ENCODE measurements at places on chromosomes 7 and 10.

DNA sequence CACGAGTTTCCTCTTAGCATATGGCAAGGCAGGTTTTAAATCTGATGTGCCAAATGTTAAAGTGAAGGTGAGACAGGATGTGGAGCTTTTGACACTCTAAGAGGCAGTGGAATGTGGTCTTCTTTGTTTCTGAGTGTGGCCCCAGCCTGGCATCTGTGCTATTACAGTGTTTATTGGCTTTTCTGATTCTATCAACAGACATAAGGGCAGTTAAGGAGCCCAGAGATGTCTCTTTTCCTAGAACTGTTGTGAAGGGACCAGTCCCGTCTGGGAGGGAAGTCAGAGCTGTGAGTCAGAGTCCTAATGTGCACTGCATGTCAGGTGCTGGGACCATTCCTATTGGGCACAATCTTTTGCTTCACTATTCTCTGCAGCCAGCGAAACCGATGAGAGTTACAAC, 32.5 kb downstream of the TRUB1 start:
- DNase-seq, result no peak

GRCh38 chr7:28378574-28379149, 33.7 kb upstream of the CREB5 start:
- no peak for DNase-seq

DNA sequence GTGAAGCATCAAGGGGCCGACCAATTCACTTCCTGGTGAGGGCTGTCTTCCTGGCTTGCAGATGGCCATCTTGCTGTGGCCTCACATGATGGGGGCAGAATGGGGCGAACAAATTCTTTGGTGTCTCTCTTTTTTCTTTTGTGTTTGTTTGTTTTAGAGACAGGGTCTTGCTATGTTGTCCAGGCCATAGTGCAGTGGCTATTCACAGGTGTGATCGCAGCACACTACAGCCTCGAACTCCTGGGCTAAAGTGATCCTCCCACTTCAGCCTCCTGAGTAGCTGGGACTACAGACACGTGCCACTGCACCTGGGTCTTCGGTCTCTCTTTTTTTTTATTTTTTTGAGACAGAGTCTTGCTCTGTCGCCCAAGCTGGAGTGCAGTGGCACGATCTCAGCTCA, 20.1 kb downstream of the NOLC1 start:
- no peak for DNase-seq

DNA sequence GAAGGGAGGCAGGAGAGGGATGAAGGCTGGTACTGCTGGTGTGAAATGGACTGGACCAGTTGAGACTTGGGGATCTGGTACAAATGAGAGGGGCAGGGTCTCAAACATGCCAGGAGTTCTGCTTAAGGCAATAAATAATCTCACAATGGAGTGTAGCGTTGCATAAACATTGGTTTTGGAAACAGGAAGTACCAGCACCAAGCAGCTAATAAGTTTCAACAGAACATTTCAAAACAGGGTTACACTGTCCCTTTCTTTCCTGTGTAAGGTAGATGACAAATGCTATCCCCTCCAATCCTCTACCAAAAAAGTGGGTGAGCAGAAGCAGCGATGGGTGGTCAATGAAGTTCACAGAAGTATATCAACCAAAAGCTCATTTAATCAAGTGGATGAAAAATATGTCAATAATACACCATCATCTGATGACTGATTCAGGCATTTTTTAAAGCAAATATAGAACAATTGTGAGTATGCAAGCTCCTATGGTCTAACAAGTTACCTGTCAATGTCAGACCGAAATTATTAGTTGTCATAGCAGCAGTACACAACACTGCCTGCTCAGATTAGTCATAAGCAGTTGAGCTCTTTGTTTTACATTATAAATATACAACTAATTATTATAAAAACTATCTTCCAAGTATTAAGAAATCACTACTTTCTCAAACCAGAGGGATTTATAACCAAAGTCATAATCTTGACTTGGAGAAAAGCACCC, 220.0 kb downstream of the FAM107B start:
- no peak for DNase-seq

GRCh38 chr10:103711351-103711994, 143.9 kb downstream of the SH3PXD2A start:
- no peak for DNase-seq

GRCh38 chr7:111108000-111108399, 17.1 kb downstream of the LRRN3 start:
- DNase-seq, result no peak

- DNase-seq, result no peak
These were observed 25.6 kb upstream of the AP5Z1 start for GRCh38 chr7:4749798-4750197.

GRCh38 chr10:2850202-2850601, 217.1 kb upstream of the PFKP start:
- no peak for DNase-seq

DNA sequence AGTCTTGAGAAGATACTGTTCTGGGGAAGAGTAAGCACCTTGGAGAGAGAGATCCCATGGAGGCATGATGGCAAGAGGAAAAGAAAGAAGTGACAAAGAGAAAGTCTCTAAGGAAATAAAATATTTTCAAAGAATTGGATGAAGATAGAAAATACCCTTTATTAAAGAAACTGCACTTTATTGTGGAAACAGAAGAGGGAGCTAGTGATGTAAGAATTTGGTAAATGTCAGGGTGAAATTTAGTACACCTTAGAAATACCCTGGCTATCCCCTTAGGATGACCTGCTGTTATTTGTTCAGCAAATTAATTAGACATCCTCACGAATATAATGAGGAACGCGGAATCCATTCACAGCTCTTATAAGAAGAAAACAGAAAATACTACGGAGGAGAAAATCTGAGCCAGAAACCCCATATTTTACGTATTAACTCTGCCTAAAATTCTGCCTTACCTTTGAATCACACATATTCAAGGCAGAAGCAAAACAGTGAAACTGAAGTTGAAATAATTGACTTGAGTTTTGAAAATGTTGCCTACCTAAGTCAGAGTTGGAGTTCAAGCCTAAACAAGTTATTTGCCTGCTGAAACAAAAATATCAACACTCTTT, 90.7 kb downstream of the TFPI2 start:
- no peak for DNase-seq

DNA sequence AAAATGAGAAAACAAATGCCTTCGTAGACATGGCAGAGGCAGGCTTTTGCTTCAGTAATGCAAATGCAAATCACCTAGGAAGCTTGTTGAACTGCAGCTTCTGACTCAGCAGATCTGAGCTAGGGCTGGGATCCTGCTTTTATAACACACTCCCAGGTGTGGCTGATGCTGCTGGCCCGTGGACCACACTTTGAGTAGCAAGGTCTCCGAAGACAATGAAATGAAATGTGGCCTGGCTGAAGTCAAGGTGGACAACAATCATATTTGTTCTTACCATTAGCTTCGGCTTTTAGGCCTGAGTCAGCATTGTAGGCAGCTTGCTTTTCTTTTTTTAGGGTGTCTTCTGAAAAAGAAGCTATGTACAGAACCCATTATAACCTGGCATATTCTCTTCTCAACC, 26.3 kb downstream of the COL17A1 start:
- DNase-seq, result no peak

DNA sequence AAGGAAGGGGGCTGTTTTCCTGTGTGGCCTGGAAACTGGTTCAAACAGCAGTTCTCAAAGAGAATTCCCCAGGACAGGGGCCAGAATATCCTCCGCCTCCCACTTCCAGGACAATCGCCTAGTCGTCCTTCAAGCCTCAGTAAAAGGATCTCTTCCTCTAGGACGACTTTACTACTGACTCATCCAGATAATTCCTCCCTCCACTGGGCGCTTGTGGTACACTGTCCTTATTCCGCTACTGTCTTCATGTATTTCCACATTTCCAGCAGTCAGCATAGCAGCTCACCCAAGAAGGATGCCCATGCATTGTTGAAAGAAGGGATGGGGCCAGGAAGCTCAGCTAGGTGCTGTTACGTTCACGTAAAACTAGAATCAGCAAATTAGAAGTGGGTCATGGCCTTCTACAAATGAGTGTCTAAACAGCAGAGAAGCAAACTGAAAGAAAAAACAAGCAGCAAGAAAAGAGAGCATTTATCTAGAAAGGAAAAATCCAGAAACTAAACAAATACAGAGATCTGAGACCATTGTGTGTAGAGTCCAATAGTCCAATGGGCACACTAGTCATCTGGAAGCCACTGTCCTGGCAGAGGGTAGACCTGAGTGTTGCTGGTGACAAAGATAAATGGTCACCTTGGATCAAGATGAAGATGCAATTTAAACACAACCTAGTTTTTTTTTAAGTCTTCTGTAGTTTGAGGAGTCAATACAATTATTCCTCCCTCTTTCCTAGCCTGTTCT, 26.3 kb downstream of the CLRN3 start:
- DNase-seq, result no peak

- no peak for DNase-seq
These were observed 345.5 kb downstream of the REEP3 start for GRCh38 chr10:63866747-63867140.

DNA sequence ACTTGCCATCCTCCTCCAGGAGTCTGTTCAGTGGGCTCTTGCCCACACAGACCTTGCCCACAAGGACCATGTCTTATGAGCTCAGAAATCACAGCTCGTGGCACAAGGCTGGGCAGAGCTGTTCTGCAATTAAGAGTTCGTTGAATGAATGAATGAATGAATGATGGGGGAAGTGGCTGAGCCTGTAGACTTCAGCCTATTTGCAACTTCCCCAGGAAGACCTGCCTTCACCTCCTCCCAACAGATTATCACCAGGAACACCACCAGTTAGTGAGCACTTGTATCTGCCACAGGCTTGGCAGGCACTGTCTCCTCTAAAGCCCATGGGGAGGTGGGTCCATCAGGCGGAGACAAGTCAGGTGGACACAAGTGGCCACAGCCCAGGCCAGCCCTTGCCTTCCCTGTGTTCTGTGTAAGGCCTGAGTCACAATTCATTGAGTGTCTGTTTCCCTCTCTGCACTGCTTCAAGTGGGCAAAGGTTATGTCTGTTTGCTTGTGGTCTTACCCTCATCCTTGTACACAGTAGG, 1.8 kb upstream of the FGF8 start:
- no peak for DNase-seq

GRCh38 chr10:119863951-119864565, 8.6 kb downstream of the MCMBP start:
- DNase-seq, result no peak

GRCh38 chr7:45610660-45611299, 36.6 kb downstream of the ADCY1 start:
- no peak for DNase-seq

DNA sequence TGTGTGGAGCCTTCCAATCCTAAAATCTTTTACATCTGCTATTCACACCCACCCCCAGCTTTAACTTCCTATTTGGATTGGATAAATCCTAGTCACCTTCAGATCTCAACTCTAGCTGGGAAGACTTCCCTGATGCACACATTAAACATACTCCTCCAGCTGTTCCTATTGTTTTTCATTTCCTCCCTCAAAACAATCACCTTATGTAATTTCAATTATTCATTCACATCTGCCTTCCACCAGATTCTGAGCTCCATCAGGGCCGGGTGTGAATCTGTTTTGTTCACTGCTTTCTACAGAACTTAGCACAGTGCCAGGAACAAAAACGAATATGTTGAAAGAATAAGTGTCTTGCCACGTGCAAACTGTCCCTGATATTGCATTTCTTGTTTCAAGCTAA, 497.4 kb downstream of the PLXDC2 start:
- DNase-seq, result no peak

GRCh38 chr7:48718731-48719378, 205.5 kb upstream of the CDC14C start:
- DNase-seq, result no peak

DNA sequence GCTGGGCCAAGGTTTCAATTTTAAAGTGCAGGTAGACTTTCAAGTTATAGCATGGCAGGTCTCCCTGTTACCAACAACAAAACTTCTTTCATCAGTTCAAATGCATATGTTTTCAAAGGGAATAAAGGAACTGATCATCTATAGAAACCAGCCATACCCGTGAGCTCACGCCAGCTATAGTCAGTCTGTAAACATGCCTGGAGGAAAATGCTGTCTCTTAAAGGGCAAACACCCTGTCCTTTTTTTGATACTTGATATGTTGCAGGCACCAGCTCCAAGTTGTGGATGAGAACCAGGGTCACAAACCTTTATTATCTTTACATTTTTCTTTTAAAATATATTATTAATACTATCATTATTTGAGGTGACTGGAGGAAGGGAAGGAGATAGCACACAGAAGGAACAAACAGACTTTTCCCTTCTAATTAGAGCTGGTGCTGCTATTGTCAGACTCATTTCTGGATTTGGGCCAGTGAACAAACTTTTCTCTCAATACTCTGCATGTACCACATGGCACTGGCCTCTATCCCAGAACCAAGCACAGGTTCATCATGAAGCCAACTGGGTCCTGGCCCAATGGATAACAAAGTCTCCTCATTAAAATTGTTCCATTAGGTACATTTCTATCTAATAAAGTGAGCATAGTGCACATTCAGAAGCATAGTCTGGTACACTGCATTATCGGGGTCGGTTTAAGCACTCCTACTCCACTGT, 1102.4 kb downstream of the SORCS3 start:
- DNase-seq, result no peak

DNA sequence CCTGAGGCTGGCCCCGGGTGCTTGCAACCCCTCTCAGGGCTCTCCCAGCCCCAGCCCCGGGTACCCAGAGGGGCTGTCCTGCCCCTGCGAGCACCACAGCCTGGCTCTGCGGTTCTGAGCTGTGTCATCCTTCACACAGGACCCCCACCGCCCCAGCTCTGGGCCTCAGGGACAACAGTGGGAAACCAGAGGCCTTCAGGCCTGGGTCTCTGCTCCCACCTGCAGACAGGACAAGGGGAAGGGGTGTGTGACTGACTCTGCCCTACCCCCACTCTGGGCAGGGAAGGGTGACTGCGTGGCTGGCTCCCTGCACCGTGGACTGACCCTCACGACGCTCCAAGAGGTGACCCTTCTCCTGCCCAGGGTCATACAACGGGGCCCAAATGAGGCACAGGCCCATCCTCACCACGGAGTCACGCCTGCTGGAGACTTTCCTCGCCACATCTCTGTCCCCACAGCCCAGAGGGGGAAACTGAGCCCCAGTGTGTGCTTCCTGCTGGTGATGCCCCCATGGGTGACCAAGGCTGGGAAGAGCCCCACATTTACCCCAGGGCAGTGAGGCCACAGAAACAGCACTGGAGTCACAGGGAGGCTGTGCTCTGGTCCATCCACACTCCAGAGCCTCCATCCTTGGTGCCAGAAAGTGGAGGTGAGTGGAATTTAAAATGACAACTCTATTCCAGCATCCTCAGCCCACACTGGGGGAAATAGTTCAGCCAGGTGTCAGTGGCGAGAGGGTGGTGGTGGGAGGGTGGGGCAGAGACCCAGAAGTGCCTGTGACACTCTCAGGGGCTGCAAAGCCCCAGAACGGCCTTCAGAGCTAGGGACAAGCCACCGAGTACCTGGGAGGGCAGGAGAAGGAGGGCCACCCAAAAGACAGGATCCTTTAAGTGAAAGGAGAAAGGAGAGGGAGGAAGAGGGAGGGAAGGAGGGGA, 13.6 kb downstream of the CAMK2B start:
- no peak for DNase-seq

GRCh38 chr7:30796105-30796869, 25.1 kb downstream of the MINDY4 start:
- no peak for DNase-seq

GRCh38 chr7:75646571-75647102, 92.1 kb downstream of the HIP1 start:
- DNase-seq, result no peak

- DNase-seq, result no peak
These were observed 2.8 kb downstream of the CYP26C1 start for GRCh38 chr10:93063144-93063976.
